ENCODE measurements at places on chromosomes 1 and 21.
A peak's percentile ranks its signal among the peaks of the same experiment; 100 is the strongest.

- DNase-seq = no peak
These were observed 45.4 kb downstream of the YARS1 start for GRCh38 chr1:32771561-32772280.

DNA sequence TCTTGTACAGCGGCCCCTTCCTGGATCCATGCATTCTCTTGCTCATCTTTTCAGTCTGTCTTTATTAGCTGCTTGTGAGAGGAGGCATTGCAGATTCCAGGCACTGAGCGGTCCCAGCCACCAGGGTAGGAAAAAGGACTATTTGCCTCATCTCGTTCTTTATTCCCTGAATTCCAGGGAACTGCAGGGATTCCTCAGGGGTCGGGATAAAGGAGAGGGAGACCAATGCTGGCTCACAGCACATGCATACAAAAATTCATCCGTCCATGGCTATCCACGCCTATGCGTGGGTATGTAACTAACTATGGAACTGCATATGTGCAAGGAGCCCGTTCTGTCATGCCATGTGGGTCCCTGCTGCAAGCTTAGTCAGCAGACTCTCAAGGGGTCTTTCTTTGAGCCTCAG lies 879 bp upstream of the PLPPR5 start:
- DNase-seq = no peak

GRCh38 chr1:36709869-36710481 lies 227.3 kb upstream of the CSF3R start:
- DNase-seq = no peak

DNA sequence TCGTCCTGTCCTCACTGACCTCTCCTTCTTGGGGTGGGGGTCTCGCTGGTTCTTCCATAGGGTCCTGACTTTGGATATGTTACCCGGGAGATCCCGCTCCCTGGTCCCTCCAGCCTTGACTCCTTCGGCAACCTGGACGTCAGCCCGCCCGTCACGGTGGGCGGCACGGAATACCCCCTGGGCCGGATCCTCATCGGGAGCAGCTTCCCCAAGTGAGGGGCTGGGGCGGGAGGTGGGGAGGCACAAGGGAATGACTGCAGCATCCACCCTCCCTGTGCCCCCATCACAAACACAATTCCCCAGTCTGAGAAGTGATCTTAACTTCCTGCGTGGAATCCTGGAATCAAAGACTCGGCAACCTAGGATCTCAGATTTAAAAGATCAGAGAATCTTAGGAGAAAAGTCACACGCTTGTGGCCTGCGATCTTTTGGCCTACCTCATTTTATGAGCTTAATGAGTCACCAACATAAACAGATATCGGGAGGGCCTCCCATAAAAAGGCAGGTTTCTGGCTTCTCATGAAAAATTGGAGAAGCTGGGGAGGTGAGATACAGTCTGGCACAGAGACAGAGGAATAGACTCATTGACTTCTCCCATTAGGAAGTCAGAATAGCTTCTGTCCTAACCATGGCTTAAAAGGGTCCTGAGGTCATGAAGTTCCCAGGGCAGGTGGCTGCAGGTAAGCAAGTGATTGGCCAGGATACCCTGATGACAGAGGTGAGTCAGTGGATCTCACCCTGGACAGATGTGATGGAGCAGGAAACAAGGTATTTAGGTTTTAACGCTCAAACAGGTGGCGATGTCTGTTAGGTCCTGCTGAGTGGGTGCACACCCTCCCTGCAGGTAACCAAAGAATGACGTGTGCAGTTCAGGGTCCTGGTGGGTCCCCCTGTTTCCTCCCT lies 15.9 kb upstream of the PADI3 start:
- no peak for DNase-seq

DNA sequence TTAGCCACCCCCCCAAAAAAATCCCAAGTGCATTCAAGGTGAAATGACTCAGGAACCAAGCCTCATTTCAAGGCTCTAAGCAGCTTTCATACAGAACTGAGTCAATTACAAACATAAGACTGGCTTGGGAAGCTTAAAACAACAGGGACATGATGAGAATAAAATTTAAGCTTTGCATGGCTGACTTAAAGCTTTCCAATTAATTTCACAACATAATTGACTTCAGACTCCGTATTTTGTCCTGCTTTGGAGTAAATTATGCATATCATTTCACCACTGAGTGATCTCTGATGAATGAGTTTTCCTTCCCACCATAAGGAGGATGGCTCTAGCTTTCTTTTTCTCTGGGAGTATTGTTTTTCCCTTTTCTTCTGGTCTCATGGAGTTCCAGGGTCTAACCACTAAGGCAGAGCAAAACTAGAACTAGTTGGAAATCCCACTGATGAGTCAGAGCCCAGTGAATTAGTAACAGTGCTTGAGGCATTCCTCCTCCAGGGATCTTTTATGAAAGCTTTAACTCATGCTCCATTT lies 72.8 kb downstream of the XCL2 start:
- DNase-seq = no peak

GRCh38 chr1:19861034-19861433 lies 21.2 kb upstream of the OTUD3 start:
- no peak for DNase-seq

GRCh38 chr1:39269791-39270342 lies 65.4 kb downstream of the MACF1 start:
- DNase-seq = no peak

GRCh38 chr1:119962296-119962968 lies 66.1 kb upstream of the ADAM30 start:
- no peak for DNase-seq

DNA sequence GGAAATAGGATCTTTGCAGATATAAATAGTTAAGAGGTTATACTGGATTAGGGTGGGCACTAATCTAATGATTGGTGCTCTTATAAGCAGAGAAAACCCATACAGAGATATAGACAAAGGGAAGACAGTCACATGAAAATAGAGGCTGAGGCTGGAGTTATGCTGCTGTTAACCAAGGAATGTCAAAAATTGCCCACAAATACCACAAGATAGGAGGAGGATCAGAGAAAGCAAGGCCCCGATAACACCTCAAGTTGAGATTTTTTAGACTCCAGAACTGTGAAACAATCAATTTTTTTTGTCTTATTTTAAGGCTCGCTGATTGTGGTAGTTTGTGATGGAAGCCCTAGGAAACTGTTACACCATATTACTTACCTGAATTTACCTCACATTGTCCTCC lies 513.2 kb downstream of the COL11A1 start:
- DNase-seq = no peak

GRCh38 chr1:195886000-195886399 lies 722.2 kb downstream of the KCNT2 start:
- no peak for DNase-seq

DNA sequence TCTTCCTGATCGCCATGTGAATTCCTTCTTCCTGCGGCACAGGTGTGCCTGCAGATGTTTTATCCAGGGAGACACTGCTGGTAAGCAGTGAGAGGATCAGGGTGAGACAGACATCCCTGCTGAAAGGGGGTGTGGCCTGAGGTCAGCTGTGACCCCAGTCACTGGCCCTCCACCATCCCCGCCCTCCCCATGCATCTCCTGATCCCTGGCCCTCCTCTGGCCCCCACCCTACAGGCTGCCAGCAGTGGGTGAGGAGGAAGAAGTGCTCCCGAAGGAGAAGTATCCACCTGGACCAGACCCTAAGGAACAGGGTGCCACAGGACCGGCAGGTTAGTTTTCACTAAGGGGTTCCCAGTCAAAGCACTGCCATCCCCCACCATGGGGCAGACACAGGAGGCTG lies 85.3 kb downstream of the GLIS1 start:
- DNase-seq = no peak

- DNase-seq = no peak
These were observed 167.5 kb upstream of the C1orf105 start for GRCh38 chr1:172252958-172253357.

- no peak for DNase-seq
These were observed 87.7 kb downstream of the SNX7 start for GRCh38 chr1:98749152-98749756.

DNA sequence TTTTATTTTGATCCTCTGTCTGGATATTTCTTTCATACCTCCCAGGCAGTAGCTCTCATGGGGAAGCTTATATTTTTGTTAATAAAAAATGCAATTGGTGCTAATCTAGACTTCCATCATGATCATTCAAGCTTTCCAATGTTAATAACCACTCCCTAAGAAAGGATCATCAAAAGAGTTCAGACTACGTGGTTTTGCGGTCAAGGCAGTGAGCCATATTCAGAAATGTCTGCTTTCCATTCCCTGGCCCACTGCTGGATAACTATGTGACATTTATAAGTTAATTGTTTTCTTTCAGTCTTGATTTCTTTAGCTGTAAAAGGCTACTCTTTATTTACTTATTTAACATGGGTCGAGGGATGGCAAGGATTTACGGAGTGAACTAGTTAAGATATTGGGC lies 414.6 kb downstream of the LMO4 start:
- DNase-seq = no peak

DNA sequence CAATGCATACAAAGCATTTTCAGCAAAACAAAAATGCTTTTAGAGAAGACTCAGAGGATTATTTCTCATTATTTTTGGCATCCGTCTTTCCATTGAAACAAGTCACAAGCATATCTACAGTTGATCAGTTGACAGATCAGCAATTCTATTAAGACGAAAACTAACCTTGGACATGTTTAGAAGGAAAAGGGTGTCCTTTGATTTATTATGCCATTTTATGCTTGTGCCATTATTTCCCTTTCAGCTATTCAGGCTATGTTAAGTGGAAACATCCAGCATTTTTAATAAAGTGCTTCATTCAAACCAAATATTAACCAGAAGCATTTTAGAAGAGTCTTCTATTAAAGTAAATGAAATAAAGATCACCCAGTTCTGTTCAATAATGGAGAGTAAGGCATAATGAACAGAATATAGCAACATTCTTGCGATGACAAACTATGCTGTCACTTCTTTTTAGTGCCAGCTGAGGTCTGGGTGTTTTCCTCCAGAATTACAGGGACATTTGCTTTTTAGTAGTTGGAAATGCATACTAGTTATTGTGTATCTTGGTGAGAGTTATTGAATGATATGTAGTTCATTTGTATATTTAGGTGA lies 481.4 kb downstream of the PLA2G4A start:
- DNase-seq = no peak

- DNase-seq = no peak
These were observed 8.2 kb downstream of the LPAR3 start for GRCh38 chr1:84884671-84885389.

GRCh38 chr1:24554714-24555113 lies 1.2 kb upstream of the NCMAP start:
- no peak for DNase-seq

DNA sequence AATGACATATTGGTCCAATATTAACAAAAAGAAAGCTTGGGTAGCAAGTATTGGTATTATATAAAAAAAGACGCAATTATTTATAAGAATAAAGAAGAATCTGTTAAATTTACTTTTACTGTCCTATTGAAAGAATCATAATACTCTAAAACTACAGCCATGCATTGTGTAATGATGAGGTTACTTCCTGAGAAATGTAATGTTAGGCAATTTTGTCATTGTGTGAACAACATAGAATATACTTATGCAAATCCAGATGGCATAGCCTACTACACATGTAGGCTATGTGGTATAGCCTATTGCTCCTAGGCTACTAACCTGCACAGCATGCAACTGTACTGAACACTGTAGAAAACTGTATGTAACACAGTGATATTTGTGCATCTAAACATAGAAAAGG lies 121.2 kb upstream of the PTGFR start:
- DNase-seq = no peak

DNA sequence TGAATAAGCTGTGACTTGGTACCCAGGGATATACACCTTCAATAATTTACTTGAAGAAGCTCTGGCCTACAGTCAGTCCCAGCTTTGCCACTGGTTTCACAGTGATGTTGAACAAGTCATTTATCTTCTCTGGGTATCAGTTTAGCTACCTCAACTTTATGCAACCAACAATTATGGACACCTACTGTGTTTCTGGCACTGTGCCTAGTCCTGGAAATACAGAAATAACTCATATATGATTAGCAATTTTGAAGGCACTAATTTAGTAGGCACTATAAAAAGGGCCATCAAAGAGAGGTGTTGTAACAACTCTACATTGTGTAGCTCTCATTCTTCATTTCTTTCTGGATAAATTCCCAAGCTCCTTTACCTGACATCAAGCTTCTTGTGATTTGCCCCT lies 88.6 kb upstream of the SPATA6 start:
- DNase-seq = no peak

DNA sequence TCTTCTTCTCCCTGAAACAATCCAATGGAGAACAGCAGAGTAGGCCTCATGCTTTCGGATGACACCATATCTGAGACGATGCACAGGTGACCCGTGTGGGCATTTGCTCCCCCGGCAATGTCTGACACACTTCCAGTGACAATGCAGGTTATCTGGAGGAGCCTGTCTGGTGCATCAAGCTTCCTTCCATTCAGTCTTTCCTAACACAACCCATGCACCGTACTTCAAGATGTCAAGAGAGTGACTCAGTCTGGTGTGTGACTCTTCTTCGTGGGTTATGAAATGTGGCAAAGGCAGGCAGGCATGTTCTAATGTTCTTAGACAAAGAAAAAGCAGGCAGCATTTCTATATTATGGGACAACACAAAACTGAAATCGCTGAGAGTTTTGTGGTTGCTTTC lies 159.1 kb downstream of the EDEM3 start:
- no peak for DNase-seq

GRCh38 chr1:59986516-59987310 lies 60.1 kb upstream of the CYP2J2 start:
- peak; percentile 6 for DNase-seq

GRCh38 chr1:235864931-235865525 lies 1.7 kb downstream of the LYST start:
- no peak for DNase-seq

DNA sequence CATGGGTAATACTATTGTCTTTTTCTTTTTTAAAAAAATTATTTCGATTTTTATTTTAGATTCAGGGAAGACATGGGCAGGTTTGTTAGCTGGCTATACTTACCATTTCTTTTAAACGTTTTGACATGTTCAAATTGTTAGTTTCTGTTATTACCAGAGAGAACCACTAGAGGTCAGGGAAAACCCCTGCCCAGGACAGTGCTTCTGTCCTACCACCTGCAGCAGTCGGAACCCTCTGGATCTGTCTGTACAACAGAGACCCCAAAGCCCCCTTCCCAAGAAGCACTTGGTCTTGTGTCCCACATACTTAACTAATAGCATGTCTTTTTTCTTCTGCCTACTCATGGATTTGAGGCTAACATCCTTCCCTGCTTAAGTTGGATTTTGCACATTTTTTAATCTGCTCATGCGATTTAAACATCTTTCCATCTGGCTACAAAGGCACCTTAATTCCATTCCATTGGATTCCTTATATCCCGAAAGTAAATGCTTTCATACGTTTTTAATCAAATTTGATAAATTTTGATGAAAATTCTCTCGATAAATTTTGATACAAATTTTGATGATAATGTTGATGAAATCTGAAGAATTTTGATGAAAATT lies 10.0 kb upstream of the C1orf115 start:
- DNase-seq = no peak

- DNase-seq = no peak
These were observed 679.4 kb upstream of the USP24 start for GRCh38 chr1:55894521-55894920.

DNA sequence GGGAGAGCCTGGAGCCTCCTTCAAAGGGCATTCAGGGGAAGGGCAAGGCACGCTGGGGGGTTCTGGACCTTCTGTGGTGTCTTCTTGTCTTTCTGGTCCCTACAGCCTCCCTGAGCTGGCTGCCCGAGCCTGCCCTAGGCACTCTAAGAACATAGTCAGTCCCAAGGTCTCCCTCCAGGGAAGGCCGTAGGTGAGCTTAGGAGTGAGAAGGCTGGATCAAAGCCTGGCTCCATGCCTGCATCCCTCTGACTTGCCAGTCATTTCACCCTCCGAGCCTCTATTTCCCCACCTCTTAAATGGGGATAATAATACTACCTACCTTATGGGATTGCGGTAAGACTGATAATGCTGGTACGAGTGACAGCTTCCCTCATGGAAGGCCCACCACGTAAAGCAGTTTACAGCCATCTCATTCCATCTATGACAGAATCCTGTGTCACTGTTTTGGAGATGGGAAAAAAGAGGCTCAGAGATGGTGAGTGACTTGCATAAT lies 20.8 kb downstream of the PTPRF start:
- no peak for DNase-seq
